Stimulated activated CD4-positive, alpha-beta T cell treated with anti-CD3 and anti-CD28 coated beads, Interleukin-2, amount 100 ng/mL, for 4 hours (primary cell): ENCODE measurements at places on chromosomes 11 and 22.

GRCh38 chr11:116257092-116257491 is 515.7 kb downstream of the BUD13 start:
- no peak for DNase-seq

DNA sequence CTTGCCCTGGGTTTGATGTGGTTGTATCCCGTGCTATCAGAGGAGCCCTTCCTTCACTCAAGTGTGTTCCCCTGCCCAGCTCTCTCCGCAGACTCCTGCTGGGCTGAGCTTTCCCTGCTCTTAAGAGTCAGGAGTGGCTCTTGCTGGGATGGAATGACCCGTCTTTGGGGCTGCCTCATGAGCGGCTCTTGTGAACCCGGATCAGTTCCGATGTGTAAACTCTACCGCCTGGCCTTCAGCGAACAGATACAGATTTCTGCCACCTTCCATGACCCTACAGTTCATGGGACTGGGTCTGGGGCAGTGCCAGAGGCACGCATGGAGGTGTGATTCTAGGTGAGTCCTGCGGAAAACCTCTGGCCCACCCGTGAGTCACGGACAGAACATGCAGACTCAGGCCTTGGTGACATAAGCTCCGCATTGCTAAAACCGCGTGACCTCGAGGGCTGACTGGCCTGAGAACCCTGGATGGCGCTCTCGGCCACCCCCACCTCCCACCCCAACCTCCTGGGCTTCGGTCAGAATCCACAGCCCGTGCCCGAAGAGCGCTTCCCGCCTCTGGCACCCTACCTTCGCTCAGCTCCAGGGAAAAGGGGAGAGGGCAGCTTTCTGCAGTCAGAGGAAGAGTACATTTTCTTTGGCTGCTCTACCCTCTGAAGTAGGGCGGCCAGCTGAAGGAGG is 1.3 kb upstream of the ZBTB16 start:
- no peak for DNase-seq

GRCh38 chr22:44024288-44024921 is at the start of gene PARVB:
TSS of gene PARVB (plus strand) at chr22:44024302. CDS start at chr22:44024340, 38 bp downstream.
- DNase-seq, result no peak

GRCh38 chr11:109940816-109941215 is 152.4 kb upstream of the ZC3H12C start:
- no peak for DNase-seq

- no peak for DNase-seq
Observed at GRCh38 chr11:41920374-41920773, 460.9 kb upstream of the LRRC4C start.

DNA sequence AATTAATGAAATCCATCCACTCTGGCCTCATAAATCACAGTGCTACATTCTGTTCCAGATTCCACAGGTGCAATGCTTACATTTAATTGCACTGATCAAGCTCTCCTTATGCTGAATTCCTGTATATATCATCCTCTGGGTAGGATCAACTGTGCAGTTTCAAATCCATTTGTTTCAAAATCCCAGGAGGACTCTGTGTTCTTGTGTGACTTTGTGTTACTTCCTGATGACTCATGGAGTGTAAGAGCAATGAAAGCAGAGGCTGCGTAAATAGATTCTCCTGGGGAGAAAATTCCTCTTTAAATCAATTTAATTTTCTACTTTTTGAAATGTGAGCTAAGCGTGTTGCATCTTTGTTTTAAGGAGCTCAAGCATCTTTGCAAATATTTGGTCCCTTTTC is 752.7 kb downstream of the METTL15 start:
- DNase-seq, result no peak
